Activated CD4-positive, alpha-beta T cell treated with anti-CD3 and anti-CD28 coated beads for 36 hours (primary cell): ENCODE measurements at places on chromosomes 6 and 20.
A peak's percentile ranks its signal among the peaks of the same experiment; 100 is the strongest.

DNA sequence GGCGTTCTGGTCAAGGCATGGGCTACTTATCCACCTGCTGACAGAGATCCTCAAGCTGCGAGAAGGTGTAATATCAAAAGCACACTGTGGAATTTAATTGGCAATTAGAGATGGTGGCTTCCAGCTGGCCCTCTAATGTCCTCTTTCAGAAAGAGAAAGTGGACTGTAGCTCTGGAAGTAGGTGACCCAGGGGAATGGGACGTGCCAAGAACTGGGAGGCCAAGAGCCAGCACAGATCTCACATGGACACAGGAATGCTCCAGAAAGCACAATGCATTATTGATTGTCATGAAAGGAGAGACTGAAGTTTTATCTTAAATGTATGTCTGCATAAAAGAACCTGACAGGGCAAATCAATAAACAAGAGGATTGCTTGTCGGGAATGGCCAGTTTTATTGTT lies 198.6 kb upstream of the CDH4 start:
- DNase-seq: no peak

GRCh38 chr6:116111552-116112528 lies 11.2 kb downstream of the NT5DC1 start:
- peak; percentile 65 for DNase-seq

DNA sequence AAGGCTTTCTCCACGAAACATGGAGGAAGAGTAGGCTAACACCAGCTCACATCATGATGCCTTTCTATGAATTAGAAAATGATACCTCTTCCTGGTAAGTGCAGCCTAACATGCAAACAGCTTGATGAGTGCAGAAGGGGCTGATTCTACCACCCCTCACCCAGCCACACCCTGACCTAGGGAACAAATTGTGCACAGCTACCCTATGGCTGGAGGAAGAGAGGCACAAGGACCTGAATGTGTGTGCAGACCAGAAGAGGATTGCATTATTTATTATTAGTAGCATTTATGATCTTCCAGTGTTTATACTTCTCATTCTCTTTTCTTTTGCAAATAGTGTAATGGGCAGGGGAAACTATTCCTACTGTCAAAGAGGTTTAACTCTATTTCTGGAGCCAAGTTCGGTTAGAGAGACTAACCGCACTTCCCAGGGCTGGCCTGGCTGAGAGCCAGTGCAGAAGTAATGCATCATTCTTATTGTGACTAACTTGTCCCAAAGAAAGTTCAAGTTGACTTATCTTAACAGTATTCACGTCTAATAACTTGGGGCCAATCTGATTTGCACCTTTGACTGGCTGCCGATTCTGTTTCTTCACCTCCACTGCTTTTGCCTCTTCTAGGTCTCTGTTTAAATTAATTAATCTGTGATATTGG lies 237.5 kb downstream of the CD83 start:
- DNase-seq: peak; percentile 72

GRCh38 chr20:24868959-24869358 lies 80.1 kb upstream of the CST7 start:
- DNase-seq: no peak

DNA sequence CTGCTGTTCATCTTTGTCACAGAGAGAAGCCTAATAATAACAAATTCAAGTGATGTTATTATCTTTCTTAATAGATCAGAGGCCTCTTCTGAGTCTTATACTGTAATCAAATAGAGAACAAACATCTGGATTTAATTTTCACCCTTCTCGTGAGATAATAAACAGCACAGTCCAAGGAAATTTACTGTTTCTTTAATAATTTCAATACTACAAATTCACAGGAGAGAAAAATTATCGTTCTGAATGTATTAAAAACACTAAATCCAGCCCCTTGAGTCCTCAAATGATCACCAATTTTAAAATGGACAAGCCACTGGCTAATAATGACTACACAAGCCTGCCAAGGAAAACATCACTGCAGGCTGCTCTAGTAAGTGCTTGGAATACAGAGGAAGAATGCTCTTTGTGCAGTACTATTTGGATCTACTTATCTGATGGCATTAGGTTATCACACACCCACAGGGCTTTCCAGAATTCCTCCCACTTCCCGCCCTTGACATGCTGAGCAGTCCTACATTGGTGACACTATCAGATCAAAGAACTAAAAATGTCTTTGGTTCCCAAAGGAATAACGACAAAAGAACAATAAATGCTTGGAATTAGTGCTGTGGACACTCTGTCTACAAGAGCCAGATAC lies 38.1 kb downstream of the SYNE1 start:
- DNase-seq: no peak
